ENCODE measurements at places on chromosomes 13 and 19.

DNA sequence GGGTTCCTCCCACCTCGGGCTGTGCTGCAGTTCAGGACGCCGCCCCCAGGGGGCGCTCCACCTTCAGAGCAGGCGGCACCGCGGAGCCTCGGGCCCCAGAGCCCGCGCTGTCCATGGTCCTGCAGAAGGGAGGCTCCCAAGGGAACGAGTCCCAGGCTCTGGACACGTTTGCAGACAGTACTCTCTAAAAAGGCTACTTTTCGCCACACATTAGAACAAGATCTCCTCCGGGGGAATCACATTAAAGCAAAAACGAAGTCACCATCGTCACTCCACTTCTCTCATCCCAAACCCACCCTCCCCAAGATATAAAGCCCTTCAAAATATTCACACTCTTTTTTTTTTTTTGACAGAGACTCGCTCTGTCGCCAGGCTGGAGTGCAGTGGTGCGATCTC, 4.6 kb upstream of the SIGLEC10 start:
- peak; percentile 60 for DNase-seq

GRCh38 chr19:19464339-19465098, 50.8 kb downstream of the TSSK6 start:
- peak; percentile 75 for DNase-seq

- peak; percentile 58 for DNase-seq
Measured at GRCh38 chr13:76993021-76993420, 1.1 kb downstream of the CLN5 start.

DNA sequence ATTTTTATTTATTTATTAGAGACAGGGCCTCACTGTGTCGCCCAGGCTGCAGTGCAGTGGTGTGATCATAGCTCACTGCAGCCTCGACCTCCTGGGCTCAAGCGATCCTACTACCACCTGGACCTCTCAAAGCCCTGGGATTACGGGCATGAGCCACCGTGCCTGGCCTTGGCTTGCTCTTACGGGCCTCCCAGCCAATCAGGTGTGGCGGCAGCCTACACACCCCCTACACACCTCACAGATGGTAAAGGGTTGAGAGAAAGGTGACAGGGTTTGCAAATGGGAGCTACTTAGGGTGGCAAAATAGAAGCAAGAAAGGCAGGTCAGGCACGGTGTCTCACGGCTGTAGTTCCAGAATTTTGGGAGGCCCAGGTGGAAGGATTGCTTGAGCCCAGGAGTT, 1.0 kb upstream of the ZBTB32 start:
- DNase-seq, result no peak

GRCh38 chr13:44873461-44873860, 115.8 kb downstream of the NUFIP1 start:
- DNase-seq, result no peak

- no peak for DNase-seq
Measured at GRCh38 chr19:4124638-4125037, 716 bp upstream of the MAP2K2 start.

DNA sequence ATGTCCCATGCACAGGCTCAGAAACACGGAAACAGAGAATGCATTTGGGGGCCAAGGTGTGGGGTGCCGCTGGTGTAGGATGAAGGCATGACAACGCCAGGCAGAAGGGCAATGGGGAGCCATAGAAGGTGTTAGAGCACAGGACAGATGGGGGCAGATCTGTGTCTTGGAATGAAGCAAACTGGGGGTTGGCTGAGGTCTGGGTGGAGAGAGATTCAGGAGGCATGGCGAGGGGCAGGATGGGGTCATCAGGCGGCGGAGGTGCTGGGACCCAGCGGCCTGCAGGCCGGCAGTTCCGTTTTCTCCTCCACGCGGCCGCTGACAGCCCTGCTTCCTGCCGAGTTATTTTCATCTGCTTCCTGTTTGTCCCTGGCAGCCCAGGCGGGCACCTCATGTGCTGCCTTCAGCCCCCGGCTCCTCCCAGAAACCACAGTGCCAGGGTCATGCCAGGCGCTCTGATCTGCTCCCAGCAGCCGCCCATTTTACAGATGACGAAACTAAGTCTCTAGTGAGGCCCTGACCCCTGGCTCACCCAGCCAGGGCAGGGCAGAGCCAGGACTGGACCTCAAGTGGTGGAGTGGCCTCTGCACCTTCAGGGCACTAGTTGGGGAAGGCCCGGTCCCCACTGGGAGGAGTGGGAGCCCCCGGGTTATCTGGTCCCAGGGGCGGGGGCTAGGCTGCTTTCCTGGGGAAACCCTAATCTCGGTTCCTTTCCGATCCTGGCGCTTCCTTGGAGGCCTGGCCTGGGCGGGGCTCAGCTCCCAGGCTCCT, 2.2 kb downstream of the ARHGAP45 start:
- no peak for DNase-seq

DNA sequence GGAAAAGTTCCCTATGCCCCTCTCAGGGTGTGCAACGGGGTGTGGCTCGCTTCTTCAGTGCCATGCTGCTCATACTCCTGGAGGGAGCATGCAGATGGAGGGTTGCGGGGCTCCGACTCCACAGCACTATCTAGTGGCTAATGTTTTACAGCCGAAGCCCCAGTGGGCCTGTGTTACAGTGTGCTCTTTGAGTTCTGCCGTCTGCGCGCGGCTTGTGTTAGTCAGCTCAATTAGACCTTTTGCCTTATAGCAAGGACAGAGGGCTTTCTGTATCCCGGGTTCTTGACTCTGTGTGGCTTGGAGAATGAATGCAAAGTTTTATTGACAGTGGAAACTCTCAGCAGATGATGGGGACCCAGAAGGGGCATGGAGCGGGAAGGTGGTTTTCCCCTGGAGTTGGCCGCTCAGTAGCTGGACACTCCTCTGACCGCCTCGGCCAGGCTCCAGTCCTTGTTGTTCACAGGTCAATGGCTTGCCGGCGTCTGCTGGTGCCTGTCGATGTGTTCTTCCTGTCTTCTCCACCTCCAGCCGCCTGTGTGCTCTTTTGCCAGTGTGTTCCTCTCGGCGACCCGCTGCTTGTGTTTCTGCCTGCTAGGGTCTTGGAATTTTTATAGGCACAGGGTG, 383.4 kb downstream of the LMO7 start:
- peak; percentile 17 for DNase-seq

- no peak for DNase-seq
Measured at GRCh38 chr13:83906240-83906820, 24.1 kb upstream of the SLITRK1 start.

GRCh38 chr13:77040076-77040475, 13.1 kb upstream of the FBXL3 start:
- DNase-seq, result no peak

- DNase-seq, result peak; percentile 25
Measured at GRCh38 chr13:46345866-46346265, 41.2 kb downstream of the RUBCNL start.

GRCh38 chr19:49954092-49954829, 6.7 kb downstream of the SIGLEC11 start:
- peak; percentile 23 for DNase-seq

- DNase-seq, result no peak
Measured at GRCh38 chr13:83340170-83340569, 542.1 kb downstream of the SLITRK1 start.

GRCh38 chr13:98535501-98536354, 41.2 kb downstream of the STK24 start:
- peak; percentile 50 for DNase-seq

GRCh38 chr13:45627656-45628055, 12.1 kb upstream of the ERICH6B start:
- DNase-seq, result no peak

DNA sequence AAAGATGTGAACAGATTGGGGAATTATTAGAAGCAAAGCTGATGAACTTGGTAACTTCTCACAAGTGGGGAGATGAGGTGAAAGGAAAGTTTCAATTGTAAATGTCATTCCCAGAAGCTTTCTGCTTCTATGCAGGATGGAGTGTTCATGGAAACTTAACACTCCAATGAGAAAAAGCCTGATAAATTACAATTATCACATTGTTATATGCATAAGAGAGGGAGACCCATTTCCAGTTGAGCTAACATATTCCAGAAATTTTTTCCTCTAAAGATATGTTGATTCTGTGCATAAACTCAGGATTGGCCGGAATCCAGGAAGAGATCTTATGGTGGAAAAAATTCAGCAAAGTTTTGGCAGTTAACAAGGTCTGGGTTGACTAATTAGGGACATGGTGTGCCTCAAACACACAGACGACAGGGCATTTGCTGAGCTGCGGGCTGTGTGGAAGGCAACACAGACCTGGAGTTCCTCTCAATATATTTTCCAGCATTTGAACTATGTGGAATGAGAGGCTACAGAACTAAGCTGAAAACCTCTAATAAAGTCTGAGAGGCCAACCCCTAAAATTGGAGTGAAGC, 64.9 kb upstream of the FGF14 start:
- no peak for DNase-seq

DNA sequence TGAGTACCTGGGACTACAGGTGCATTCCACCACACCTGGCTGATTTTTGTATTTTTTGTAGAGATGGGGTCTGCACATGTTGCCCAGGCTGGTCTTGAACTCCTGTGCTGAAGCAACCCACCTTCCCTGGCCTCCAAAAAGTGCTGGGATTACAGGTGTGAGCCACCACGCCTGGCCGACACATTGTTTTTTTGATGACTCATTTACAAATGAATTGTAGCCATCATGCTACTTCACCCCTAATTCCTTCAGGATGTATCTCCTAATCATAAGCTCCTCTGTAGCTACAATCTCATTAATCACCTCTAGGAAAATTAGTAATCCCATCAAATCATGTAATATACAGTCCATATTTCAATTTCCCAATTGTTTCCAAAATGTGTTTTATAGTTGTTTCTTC, 17.9 kb downstream of the RELB start:
- no peak for DNase-seq

DNA sequence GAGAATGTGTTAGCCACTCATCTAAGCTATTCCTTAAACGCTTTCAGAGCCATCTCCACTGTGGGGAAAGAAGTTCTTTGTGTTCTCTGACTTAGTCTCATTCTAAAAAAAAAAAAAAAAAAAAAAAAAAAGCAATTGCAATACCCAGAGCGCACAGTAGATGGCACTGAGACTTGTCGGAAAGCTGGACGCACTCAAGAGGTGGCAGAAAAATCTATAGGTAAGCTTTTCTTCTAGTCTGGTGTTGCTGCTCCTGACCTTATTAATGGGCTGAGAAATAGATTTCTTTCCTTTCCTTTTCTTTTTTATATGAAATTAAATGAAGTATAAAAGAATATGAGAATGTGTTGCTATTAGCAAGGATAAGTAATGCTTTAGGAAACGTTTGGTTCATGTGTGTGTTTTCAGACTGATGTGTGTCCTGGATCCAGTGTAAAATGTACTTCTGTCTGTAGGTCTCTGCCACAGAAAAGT, 4.7 kb upstream of the GJB2 start:
- DNase-seq, result peak; percentile 66

- no peak for DNase-seq
Measured at GRCh38 chr13:42492372-42492920, 81.5 kb upstream of the TNFSF11 start.

GRCh38 chr13:73822668-73823592, 311.3 kb downstream of the KLF12 start:
- DNase-seq, result no peak

GRCh38 chr13:49063011-49063410, 87.3 kb downstream of the FNDC3A start:
- no peak for DNase-seq

DNA sequence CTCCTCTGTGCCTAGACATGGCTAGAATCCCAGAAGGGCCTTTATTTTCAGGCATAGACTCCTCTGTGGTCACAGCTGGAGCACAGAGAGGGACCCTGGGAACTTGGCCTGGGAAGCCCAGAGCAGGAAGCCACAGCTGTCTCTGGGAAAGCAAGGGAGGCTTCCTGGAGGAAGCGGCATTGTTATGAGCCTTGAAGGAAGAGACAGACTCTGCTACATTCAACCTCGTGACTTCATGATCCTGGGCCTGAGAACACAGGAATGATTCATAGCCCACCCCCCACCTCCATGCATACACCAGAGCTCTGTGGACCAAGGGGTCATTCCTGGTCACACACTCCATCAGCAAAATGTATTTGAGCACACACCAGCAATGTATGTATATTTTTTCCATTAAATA, 8.6 kb downstream of the RDH8 start:
- DNase-seq, result peak; percentile 42

GRCh38 chr13:109516186-109516585, 270.2 kb downstream of the IRS2 start:
- no peak for DNase-seq

GRCh38 chr19:40611900-40612698, 10.9 kb downstream of the LTBP4 start:
- no peak for DNase-seq

DNA sequence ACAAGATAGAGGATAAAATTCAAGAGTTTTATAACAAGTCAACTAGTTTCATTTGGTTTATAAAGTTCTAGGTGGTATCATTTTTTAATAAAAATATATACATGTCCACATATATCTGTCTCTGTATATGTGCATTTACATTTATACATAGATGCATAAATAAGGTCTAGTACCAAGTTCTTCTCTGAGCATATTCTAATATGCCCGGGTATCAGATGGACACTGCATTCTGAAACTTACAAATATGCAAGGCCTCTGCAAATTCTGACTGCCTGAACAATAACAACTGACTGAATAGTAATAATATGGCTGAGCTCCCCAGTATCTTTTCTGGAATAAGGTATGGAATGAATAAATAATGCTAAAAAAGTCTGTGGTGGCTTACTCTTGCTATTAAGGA, 304.8 kb downstream of the KLF12 start:
- no peak for DNase-seq

GRCh38 chr13:75803164-75803611, 167.1 kb downstream of the LMO7 start:
- DNase-seq, result no peak

DNA sequence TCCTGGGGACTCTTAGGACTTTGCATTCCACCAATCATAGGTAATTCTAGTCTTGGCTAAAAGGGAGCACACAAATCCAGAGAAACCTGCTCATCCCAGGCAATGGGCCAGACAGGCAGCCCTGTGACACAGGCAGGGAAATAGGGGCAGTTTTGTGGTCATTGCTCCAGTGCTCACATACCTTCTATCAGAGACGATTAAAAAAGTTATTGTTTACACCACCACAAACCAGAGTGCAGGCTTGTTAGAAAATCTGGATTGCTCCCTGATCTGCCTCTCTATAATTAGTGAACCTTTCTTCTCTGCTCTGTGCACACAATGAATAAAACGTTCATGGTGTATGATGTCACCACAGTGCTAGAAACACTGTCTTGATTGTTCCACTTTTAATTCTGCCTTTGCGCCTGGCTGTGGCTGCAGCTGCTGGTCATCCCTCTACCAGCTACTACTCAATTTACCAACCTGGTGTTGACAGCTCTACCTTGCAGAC, 121.6 kb upstream of the SPATA13 start:
- DNase-seq, result peak; percentile 61

DNA sequence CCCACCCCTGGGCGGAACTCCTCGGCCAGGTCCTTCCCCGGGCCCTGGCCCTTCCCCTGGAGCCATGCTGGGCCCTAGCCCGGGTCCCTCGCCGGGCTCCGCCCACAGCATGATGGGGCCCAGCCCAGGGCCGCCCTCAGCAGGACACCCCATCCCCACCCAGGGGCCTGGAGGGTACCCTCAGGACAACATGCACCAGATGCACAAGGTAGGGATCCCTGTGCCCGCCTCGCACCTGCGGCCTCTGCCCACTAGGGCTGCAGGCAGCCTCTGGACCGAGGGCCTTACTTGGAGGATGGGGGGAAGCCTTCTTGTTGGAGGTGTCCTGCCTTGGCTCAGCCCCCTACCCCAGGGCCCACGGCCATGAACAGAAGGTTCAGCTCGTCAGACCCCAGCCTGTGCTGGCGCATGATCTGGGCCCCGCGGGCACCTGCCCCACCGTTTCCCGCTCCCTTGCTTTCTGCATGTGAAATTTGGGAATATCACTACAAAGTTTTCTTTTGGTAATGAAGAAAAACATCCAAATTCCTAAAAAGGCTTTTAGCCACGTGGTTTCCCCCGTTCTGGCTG, 23.4 kb downstream of the SMARCA4 start:
- no peak for DNase-seq

GRCh38 chr13:78881751-78882150, 222.8 kb upstream of the OBI1 start:
- no peak for DNase-seq
